ENCODE measurements at places on chromosomes 4 and X. TPM values are rescaled to one million over a fixed set of nuclear protein-coding genes. Genes with fewer than 3 reads are reported as not detected.

DNA sequence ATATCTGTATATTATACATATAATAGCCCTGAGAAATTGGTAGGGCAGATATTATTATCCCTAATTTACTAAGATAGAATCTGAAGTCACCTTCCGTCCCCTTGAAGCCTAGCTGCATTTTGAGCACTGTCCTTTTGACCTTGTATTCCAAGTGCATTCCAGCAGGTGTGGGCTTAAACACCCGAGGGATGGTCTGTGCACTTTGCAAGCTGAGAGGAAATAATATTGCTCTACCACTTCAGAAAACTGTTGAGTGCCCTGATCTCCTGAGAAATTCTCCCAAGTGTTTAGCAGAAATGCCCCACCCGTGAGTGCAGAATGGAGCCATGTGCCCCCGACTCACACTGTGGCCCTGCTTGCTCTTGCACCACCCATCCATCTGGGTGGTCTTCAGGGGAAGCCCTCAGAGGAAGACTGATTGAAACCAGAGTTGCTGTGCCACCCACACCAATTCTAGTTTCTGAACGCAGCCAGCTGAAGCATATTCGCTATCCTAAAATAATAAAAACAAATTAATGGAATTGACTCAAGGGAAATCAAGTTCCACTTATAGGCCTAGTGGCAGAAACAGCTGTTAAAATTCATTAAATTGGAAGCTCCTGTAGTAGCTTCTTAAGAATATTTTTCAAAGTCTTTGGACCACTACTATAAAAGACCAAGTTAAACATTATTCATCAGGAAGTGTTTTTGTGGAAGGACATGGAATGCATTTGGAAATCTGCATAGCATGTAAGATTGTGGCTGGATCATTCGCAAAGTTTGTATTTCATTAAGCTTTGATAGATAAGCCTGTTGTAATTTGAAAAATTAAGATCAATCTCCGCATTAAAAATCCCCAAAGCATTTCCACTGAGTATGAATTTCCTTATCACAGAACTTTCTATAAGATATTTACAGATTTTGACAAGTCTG lies 41.3 kb upstream of the PRKG2 start:
- no peak for DNase-seq

- DNase-seq = no peak
Measured at GRCh38 chr4:3079694-3080123, 5.2 kb downstream of the HTT start.

DNA sequence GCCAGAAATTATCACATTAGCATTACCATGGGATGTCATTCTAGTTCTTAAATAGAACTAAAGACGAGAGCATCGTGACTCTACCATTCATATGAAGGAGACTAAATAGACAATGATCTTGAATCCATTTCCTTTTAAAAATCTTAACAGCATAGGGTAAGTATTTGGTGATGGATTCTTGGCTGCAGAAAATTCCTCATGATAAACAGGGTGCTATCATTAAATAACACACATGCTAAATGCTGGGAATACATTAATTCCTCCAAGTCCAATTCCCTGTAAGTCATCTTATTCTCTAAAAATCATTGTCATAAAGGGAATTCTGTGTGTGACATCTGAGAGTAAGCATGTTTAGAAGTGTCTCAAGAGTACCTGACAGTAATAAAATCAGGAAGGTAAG lies 470.4 kb upstream of the MAGEB2 start:
- no peak for DNase-seq

DNA sequence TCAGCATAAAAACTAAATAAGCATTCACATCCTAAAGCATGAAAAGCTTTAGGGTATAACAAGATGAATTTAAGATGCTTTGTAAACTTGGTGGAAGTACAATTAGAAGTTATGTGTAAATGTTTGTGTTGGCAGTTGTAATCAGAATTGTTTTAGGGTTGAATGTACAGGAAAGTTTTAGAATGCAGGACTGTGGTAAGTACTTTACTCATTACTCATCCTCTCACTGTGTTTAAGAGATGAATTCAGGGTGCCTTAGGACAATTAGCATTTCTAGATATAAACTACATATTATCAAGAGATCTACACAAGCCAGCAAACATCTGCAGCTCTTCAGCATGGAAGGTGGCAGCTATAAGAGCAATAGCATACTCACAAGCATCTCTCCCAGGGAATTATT lies 77.5 kb upstream of the ELOVL6 start:
- DNase-seq = no peak

DNA sequence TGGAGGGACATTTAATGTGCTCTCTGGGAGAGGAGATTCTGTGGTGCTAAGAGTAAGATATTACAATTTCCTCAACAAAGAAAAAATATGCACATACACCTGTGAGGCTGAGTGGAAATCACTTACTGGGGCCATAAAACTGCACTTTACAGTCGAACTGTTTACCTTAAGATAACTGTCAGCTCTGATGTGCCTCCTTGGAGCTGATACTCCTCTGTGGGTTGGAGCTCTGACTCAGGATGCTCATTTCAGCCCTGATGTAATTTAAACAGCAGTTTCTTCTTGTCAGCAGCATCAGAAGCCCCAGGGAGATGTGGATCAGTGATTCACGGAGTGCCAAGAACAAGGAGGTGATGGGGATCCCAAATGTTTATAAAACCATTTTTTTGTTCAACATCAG lies 241.9 kb upstream of the SFRP2 start:
- no peak for DNase-seq

DNA sequence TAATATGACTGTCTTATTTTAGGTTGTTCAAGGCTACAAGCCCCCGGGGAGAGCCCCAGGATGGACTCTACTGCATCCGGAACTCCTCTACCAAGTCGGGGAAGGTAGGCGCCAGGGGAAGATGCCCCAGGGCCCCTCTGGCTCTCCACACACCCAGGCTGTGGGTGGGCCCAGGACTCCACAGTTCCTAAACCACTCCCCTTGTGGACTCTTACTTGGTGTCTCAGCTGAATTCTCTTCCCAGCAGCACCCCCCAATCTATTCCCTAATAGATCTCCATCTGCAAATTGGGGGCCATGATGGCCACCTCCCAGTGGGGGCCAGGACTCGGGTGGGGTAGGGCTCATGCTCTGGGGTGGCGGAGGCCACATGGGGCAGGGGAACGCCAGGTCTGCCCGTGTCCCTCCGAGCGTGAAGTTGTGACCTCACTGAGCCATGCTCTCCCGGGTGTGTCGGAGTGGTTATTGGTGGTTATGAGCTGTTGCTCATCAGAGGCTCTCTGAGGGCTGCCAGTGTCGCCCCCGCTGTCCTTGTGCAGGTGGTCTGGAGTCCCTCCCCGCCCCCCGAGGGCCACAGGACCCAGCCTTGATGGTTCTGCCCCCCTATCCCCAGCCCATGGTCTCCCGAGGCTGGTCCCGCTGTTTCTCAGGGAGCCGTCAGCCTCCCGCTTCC lies 11.2 kb upstream of the ADD1 start:
- DNase-seq = no peak

- no peak for DNase-seq
Measured at GRCh38 chr4:13238936-13239335, 245.2 kb downstream of the RAB28 start.

DNA sequence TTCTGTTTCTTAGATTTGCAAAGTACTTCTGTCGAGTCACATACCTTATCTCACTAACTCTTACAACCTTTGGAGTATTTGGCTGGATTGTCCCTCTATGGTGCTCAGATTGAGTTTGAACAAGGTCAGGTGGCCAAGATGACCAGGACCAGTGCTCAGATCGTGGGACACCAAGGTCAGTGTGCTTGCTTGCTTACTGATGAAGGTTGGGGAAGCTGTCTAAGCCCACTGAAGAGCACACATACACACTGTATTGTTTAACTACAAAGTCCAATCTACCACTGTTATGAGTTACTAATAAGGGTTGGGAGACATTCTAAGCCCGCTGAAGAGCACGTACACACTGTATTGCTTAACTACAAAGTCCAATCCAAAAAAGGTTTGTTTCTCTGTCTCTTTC lies 53.7 kb downstream of the TAB3 start:
- DNase-seq = no peak

DNA sequence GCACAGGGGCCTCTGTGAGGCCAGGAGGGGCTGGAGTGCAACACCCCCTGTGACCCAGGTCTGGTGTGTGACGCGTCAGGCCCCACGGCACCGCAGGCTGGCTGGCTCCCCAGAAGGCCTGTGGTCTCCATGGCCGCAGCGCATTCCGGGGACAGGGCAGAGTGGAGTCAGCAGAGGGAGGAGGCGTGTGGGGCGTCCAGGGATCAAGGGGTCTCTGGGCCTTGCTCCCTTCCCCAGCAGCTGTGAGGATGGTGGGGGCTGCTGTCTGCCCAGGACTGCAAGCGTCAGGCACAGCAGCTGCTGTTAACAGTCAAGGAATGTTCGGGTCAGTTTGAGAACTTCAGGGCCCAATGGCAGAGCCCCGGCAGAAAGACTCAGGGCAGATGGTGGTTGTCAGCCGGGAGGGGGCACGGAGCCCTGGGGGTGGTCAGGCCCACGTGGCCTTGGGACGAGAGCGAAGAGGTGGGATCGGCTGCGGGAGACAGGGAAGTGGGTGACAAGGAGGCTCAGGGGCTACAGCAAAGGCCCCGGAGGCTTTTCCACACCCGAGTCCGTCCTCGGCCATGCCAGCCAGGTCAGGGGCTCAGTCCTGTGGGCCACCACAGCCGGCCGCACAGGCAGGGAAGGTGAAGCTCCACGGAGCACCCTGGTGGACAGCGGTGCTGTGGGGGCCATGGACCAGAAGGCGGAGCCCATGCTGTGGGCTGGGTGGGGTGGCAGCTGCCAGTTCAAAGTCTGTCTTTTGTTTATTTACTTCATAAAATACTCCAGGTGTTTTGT lies 18.3 kb downstream of the PCGF3 start:
- no peak for DNase-seq

GRCh38 chr4:148044912-148045352 lies 313.0 kb downstream of the ARHGAP10 start:
- no peak for DNase-seq

DNA sequence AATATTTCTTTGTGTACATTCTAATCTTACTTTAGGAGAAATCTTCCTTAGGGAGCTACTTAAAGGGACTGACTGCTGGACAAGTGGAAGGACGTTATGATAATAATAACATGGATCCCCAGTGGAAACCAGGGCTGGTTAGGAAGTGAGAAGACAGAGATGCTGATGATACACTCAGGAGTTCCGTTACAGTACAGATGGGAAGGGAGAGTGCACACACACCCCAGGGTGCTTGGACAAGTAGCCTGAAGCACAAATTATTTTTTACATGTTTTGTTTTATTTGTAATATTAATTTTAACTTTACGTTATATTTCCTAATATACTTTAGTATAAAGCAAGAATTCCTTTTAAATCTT lies 84.1 kb downstream of the BMPR1B start:
- DNase-seq = no peak

GRCh38 chr4:31408121-31408520 lies 688.0 kb downstream of the PCDH7 start:
- no peak for DNase-seq

- peak; percentile 89 for DNase-seq
Measured at GRCh38 chrX:2928191-2928582, 952 bp downstream of the ARSD start.

DNA sequence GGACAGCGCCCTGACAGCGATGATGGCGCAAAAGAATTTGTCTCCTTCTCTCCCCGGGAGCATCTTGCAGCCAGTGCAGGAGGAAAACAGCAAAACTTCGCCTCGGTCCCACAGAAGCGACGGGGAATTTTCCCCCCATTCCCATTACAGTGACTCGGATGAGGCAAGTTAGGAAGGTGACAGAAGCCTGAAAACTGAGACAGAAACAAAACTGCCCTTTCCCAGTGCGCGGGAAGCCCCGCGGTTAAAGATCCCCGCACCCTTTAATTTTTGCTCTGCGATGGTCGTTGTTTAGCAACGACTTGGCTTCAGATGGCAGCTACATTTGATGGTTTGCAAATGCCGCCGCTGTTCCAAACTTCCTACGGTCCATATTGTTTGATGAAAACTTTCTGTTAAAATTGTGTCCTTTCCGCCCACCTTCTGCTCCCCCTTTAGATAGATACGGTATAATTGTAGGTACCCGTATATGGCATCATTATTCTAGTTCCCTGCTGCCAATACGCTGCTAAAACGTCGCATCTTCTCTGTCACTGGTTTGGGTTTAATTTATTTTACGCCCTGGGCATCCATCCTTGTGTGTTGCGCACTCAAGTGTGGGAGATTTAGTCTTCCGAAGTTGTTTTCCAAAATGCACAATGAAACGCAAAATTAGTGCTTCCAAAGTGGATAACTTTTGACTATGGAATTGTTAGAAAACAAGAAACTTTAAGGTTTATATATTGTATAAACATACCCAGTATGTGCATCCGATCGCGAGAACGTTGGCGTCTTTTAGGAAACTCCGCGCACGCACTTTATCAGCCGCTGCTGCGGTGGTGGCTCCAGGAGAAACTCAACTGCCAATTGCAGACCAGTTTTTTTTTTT lies 1.5 kb downstream of the ATOH1 start:
- DNase-seq = peak; percentile 21

ADGRL3 gene
- total RNA-seq = 1.3 TPM

FAM53A gene
- total RNA-seq = not detected

DAPP1 gene
- 46.7 TPM for total RNA-seq

CASP3 gene
- 29.8 TPM for total RNA-seq

LARP7 gene
- 18.1 TPM for total RNA-seq

SULT1B1 gene
- total RNA-seq = 19.3 TPM

All from stomach (tissue), 19 donors.